ENCODE measurements at places on chromosomes 5 and 9. TPM values are rescaled to one million over a fixed set of nuclear protein-coding genes. Genes with fewer than 3 reads are reported as not detected.

The PTPDC1 gene
- total RNA-seq: 5.1 TPM

The GABRA6 gene
- total RNA-seq: not detected

The AQP7 gene
- total RNA-seq: not detected

The CDC20B gene
- total RNA-seq: not detected

The SPATA31C1 gene
- total RNA-seq: not detected

The ANKRD20A1 gene
- not detected for total RNA-seq

The NDOR1 gene
- 40.2 TPM for total RNA-seq

The HCN1 gene
- 0.09 TPM for total RNA-seq

The NR2F1 gene
- 3.0 TPM for total RNA-seq

The SLC22A5 gene
- 3.8 TPM for total RNA-seq

The PCA3 gene
- total RNA-seq: not detected

The GHR gene
- total RNA-seq: not detected

The PRUNE2 gene
- not detected for total RNA-seq

The CDKN2B gene
- total RNA-seq: not detected

The MEGF9 gene
- total RNA-seq: 12.2 TPM

The NAIP gene
- 14.0 TPM for total RNA-seq

The ENG gene
- total RNA-seq: 29.9 TPM

The HTR4 gene
- not detected for total RNA-seq

The ZNF346 gene
- 29.3 TPM for total RNA-seq

The CCL21 gene
- not detected for total RNA-seq

The PHF24 gene
- 0.11 TPM for total RNA-seq

The BSPRY gene
- not detected for total RNA-seq

The OR1J1 gene
- not detected for total RNA-seq

The DMRT3 gene
- not detected for total RNA-seq

The CARTPT gene
- not detected for total RNA-seq

The SPINK14 gene
- not detected for total RNA-seq

The KIAA0825 gene
- 1.2 TPM for total RNA-seq

The FAT2 gene
- total RNA-seq: not detected

The SGCD gene
- total RNA-seq: 0.22 TPM

The CTSV gene
- 10.2 TPM for total RNA-seq

The MAMDC2 gene
- total RNA-seq: not detected

The TAF1L gene
- total RNA-seq: not detected

The FOXE1 gene
- not detected for total RNA-seq

The OR13C4 gene
- total RNA-seq: not detected

The PCDHA12 gene
- 10.7 TPM for total RNA-seq

The TICAM2 gene
- total RNA-seq: 1.3 TPM

The C7 gene
- 22.3 TPM for total RNA-seq

The WNT8A gene
- not detected for total RNA-seq

The SIT1 gene
- total RNA-seq: not detected

The DHX29 gene
- 30.3 TPM for total RNA-seq

The CD274 gene
- total RNA-seq: 0.62 TPM

The UGT3A1 gene
- total RNA-seq: 0.24 TPM

The PTGES2 gene
- total RNA-seq: 120 TPM

All from A673 (cell line).